ENCODE measurements at places on chromosomes 11 and 22.

DNA sequence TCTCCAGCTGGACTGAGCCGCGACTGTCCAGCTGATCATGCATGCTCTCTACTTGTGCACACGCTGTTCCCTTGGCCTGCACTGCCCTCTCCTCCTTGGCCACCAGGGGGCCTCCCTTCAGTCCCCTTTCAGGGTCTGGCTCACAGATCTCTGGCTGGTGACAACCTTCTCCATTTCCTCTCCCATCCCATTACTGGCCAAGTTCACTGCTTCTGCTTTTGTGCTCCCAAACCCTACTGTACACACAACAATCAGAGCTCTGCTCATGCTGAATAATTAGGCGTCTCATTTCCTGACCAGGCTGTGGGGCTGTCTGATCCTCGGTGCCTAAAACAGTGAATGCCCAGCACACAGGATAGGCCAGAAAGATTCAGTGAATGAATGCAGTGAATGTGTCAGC is 224.0 kb upstream of the NARS2 start:
- ATAC-seq, result peak; percentile 54

DNA sequence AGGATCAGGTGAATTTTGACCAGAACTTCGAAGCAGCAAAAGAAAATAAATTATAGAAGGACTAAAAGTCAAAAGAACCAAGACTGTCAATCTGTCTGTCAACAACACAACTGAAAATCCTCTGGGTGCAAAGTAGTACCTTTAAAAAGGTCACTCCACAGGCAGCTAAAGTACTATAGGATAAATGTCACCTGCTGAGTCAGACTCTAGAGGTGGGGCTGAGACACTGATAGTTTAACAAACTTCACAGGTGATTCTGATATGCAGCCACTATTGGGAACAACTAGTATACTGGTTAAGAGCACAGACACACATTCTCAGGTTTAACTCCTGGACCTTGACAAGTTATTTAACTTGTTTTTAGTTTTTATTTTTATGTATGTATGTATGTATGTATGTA is 107.3 kb downstream of the FCHSD2 start:
- ATAC-seq, result no peak

DNA sequence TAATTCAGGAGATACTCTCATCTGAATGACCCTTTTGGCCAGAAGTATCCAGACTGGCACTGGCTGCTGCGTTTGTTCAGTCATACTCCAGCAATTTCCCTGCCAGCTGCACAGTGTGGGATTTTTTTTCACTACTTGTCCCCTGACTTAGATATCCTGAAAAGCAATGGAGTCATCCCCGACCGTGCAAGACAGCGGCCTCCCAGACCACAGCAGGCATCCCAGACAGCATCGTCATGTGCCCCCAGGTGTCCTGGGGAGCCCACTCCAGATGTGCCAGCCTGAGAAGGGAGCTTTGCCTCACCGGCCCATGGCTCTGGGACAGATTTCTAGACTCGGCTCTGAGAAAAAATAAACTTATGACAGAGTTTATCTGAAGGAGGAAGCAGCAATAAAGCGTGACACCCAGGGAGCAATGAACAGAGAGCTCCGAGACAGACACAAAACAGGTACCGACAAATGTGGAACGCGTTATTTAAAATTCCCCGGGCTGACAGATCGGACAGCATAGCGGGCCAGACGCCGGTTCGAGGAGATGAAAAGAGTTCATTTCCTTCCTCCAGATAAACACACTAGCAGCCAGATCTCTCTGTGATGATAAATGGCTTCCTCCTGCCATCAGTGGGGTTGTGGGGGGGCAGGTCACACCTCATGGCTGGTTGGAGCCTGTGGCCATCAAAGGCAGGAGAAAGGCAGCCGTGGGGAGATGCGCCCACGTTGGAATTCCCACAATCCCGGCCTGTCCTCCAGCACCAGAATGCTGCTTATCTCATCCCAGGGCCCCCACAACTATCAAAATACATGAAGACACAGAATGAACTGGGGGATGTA is 106.4 kb upstream of the FGF3 start:
- no peak for ATAC-seq

DNA sequence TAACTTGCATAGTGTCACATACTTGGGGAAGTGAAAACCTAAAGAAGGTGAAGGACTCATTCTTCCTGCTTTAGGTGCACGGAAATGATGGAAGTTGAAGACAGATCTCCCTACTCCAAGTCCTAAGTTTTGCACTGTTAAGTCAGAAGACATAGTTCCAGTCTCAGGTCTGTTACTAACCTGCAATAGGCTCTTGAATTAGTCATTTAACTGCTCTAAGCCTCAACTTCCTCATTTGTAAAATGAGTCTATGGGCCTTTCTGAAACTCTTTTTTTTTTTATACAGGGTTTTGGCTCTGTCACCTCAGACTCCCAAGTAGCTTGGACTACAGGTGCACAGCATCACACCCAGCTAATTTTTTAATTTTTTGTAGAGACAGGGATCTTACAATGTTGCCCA is 30.8 kb upstream of the POU2AF1 start:
- peak; percentile 91 for ATAC-seq

DNA sequence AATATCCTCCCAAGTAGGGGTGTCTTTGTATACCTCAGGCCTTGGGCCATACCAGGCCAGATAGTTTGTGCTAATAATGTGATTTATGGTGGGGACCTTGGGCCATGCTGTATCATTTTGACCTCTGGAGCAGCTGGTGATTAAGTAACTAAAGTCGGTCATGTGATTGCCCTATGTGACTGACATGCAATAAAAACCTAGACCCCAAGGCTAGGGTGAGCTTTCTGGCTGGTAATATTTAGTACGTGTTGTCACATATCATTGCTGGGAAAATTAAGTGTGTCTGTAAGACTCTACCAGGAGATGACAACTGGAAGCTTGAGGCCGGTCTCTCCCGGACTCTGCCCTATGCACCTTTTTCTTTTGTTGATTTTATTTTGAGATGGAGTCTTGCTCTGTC is 12.6 kb upstream of the TFIP11 start:
- ATAC-seq, result no peak

GRCh38 chr22:29435236-29436136 is 2.9 kb upstream of the RFPL1 start:
- ATAC-seq, result no peak

GRCh38 chr11:72851726-72852125 is 37.5 kb downstream of the ATG16L2 start:
- ATAC-seq, result no peak

- ATAC-seq, result no peak
Measured at GRCh38 chr11:118536726-118537125, 5.7 kb downstream of the TMEM25 start.

DNA sequence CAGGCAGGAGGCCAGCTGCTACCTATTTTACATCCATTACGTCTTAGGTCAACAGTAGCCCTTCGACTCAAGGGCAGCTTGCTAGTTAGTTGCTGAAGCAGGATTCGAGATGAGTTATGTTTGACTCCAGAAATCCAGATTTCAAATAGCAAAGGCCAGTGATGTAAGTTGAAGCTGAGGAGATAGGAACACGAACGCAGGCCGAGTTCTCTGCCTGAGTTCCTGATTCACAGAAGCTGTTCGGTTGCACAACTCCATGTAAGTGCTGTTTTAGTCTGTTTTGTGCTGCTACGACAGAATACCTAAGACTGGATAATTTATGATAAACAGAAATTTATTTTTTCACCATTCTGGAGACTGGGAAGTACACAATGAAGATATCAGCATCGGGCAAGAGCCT is 111.2 kb downstream of the SLC1A2 start:
- ATAC-seq, result no peak

- no peak for ATAC-seq
Measured at GRCh38 chr11:95676308-95676707, 113.3 kb downstream of the FAM76B start.

DNA sequence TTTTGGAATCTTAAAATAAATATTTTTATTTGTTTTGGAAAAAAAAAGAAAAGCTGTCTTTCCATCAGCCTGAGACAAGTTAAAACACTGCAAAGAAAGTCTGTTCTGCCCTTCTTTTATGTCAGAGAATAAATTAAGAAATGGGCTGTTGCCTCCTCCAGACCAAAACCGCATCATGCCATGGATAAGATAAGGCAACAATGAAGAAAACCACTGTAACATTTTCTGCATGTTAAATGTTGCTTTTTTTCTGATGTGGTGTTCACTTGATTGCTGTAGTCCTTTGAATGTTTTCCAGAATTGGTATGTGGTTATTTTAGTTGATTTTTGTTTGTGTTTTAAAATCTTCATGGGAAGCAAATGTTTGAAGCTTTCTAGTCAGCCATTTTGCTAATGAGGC is 319.2 kb upstream of the CNTN5 start:
- ATAC-seq, result no peak

- no peak for ATAC-seq
Measured at GRCh38 chr11:75347781-75348566, 3.5 kb downstream of the ARRB1 start.

DNA sequence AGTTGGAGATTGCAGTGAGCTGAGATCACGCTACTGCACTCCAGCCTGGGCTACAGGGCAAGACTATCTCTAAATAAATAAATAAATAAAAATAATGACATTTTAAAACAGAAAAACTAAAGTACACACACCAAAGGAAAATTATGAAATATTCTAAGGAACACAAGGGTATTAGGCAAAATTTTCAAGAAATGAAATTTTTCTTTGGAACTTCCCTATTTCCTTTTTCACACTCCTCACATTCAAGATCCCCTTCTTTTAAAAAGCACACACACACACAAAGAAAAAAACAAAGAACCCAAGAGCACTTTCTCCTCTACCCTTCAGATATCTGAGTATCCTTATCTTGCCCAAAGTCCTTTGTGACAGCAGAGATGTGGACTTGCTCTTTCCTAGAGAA is 92.8 kb downstream of the CCDC73 start:
- no peak for ATAC-seq

- no peak for ATAC-seq
Measured at GRCh38 chr11:23123753-23124152, 263.5 kb upstream of the CCDC179 start.

GRCh38 chr11:123570939-123571580 is 83.4 kb downstream of the SCN3B start:
- no peak for ATAC-seq

- no peak for ATAC-seq
Measured at GRCh38 chr11:32526760-32527159, 56.9 kb upstream of the EIF3M start.

DNA sequence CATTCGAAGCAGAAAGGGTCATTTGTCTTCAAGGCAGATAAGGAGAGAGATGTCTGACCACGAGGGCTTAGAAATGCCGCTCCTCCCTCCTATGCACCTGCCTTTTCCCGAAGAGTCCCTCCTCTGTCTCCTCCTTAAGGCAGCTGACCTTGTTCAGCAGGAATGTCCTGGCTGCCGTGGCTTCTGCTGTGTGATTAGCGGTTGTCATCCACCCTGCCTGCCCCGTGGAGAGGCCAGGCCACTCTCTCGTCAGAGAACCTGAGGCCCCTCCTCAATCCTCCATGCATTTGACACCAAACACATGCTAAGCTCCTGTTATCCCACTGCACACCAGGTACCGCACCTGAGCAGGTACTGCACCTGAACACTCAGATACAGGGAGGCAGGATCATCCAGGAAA is 834.6 kb downstream of the TBC1D22A start:
- no peak for ATAC-seq

GRCh38 chr11:102727890-102728289 is 3.1 kb upstream of the MMP8 start:
- no peak for ATAC-seq

DNA sequence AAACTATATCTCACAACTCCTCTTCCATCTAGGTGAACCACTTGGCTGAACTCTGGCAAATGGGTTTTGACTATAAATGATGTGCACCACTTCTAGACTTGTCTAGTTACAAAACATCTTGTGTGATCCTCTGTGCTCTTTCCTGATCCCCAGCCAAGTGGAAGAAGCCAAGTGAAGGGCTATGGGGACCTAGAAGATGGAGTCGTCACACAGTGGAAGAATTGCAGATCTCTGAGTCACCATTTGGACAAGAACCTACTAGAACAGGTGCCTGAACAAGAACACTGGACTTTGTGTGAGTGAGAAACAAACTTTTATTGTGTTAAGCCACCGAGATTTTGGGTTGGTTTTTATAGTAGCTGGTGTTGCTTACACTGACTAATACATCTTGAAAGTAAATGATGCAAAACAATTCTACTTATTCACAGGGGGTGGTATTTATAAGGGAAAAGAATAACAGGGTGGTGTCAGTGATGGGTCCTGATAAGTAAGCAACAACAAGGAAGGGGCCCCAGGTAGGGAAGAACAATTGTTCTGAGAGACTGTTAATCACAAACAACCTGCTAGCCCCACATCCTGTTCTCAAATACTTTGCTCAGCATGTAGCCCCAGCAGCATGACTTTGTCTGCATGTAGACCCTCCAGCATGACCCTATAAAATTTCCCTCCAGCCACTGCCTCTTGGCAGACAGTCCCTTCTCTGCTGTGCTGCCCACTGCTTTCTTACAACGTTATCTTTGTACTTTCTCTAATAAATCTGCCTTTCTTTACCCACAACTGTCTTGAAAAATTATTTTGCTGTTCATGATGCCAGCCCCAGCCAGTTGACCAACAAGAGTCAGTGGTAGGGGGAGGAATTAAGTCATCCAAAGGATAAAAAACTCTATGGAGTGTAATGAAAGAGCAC is 280.7 kb upstream of the PLET1 start:
- no peak for ATAC-seq

- ATAC-seq, result no peak
Measured at GRCh38 chr11:47916361-47916841, 64.0 kb upstream of the PTPRJ start.
